ENCODE measurements at places on chromosomes 4 and X. TPM values are rescaled to one million over a fixed set of nuclear protein-coding genes. Genes with fewer than 3 reads are reported as not detected.

GRCh38 chr4:40995850-40996249 is 218.5 kb downstream of the APBB2 start:
- no peak for DNase-seq
- no peak overlapping the region for H3K27ac ChIP-seq
- H3K27me3 ChIP-seq = peaks cover 15% of the 10 kb centered on the region
- no peaks in the 10 kb centered on the region for H3K36me3 ChIP-seq
- peaks cover 8% of the 10 kb centered on the region for H3K4me1 ChIP-seq

GRCh38 chr4:1793496-1793840 is 375 bp downstream of the FGFR3 start:
- peaks cover 2% of the 10 kb centered on the region for H3K4me1 ChIP-seq
- H3K36me3 ChIP-seq = no peaks in the 10 kb centered on the region
- peaks cover 9% of the 10 kb centered on the region for H3K27me3 ChIP-seq
- no peak overlapping the region for H3K4me3 ChIP-seq

- no peaks in the 10 kb centered on the region for H3K4me1 ChIP-seq
- no peak for DNase-seq
- H3K36me3 ChIP-seq = no peaks in the 10 kb centered on the region
- H3K27ac ChIP-seq = no peak overlapping the region
- peaks cover 6% of the 10 kb centered on the region for H3K27me3 ChIP-seq
Observed at GRCh38 chr4:5654791-5655190, 53.6 kb downstream of the EVC2 start.

UGT2A1 gene
- total RNA-seq = not detected

DDX53 gene
- not detected for total RNA-seq

- no peaks in the 10 kb centered on the region for H3K36me3 ChIP-seq
- H3K27ac ChIP-seq = no peak overlapping the region
- no peak overlapping the region for H3K4me3 ChIP-seq
- no peaks in the 10 kb centered on the region for H3K4me1 ChIP-seq
- DNase-seq = no peak
- peaks cover 16% of the 10 kb centered on the region for H3K27me3 ChIP-seq
Observed at GRCh38 chr4:100581337-100581736, 63.5 kb upstream of the EMCN start.

Measured in T-helper 17 cell (primary cell).